ENCODE measurements at places on chromosomes 4 and X.

GRCh38 chr4:165787516-165788274, 85.3 kb upstream of the TLL1 start:
- no peak for DNase-seq

DNA sequence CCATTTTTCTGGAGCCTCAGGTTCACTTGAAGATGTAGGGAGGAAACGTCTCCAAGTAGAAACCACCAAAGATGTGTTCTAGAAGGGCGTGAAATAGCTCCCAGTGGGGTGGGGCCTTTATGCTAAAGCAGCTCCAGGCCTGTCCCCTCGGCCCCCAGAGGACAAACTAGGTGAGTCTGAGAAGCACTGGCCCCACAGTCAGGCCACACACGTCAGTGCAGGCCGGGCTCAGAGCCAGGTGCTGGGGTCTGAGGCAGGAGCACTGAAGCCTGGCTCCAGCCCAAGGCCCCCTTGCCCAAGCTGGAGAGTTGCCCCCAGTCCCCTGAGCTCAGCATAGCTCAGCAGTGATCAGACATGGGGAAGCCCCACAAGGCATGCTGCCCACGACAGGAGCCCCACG, 95.4 kb upstream of the PSAPL1 start:
- no peak for DNase-seq

- DNase-seq, result no peak
Measured at GRCh38 chrX:20229155-20229554, 37.6 kb downstream of the RPS6KA3 start.

DNA sequence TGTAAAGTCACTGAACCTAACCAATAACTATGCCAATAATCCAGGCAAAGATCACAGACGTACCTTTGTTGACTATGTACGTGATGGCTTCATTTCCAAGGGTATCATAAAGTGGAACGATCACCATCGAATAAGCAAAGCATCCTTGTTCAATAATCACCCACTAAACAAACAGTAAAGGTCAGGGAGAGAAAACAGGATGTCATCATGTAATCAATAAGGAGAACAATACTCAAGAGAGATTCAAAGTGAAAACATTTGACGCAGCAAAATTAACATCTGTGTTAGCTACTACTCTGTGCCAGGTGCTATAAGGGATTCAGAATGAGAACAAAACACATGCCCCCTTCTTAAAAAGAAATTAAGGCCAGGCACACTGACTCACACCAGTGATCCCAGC, 42.9 kb upstream of the CENPU start:
- no peak for DNase-seq

DNA sequence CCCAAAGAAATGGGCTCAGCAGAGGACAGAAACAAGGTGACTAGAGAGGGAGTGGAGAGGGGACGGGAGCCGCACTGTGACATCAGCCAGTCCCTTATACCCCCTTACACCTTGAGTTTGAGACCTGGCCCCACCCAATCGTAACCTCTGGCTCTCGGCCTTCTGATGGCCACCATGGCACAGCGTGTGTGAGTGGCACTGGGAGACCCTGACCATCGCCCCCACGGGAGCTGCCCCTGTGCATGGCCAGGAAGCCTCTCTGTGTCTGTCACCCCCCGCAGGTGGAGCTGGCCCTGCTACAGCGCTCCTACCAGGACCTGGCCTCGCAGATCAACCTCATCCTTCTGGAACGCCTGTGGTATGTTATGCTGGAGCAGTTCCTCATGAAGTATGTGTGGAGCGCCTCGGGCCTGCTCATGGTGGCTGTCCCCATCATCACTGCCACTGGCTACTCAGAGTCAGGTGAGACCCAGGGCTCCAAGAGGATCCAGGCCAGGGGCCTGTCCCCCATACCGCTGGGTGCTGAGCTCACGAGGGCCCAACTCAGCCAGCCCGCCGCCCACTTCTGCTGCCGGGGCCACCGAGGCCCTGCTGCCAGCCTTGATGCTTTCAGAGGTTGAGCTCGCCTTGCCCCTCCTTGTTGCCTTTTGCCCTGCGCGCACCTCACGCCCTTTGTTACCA, 4.4 kb downstream of the ABCD1 start:
- DNase-seq, result no peak

DNA sequence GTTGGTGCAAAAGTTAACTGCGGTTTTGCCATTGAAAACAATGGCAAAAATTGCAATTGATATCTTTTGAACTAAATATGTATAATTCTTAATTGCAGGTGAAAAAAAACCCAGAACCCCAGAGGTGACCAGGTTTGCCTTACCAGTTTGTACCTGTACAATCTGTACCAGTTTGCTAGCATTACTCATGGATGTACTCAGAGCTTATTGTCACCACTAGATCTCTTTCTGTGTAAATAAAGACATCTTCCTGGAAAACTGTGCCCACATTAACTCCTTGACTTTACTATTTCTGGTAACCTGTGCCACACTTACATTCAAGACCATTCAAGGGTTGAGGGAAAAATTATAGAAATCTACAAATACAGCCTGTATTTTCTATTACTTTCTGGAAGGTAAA, 139.7 kb downstream of the ELOVL6 start:
- no peak for DNase-seq

GRCh38 chr4:7189475-7190277, 2.7 kb upstream of the SORCS2 start:
- DNase-seq, result no peak

GRCh38 chr4:39335566-39335965, 30.6 kb downstream of the RFC1 start:
- no peak for DNase-seq

GRCh38 chr4:23034731-23035130, 342.0 kb downstream of the GBA3 start:
- DNase-seq, result no peak

- no peak for DNase-seq
Measured at GRCh38 chr4:169124661-169125060, 114.6 kb upstream of the CBR4 start.

DNA sequence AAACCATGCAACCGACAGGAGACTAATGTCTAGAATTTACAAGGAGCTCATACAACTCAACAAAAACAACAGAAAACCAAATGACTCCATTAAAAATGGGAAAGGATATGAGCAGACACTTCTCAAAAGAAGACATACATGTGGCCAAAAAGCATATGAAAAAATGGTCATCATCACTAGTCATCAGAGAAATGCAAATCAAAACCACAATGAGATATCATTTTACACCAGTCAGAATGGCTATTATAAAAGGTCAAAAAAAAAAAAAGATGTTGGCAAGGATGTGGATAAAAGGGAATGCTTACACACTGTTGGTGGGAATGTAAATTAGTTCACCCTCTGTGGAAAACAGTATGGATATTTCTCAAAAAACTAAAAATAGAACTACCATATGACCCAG, 50.5 kb upstream of the CHRDL1 start:
- DNase-seq, result no peak

DNA sequence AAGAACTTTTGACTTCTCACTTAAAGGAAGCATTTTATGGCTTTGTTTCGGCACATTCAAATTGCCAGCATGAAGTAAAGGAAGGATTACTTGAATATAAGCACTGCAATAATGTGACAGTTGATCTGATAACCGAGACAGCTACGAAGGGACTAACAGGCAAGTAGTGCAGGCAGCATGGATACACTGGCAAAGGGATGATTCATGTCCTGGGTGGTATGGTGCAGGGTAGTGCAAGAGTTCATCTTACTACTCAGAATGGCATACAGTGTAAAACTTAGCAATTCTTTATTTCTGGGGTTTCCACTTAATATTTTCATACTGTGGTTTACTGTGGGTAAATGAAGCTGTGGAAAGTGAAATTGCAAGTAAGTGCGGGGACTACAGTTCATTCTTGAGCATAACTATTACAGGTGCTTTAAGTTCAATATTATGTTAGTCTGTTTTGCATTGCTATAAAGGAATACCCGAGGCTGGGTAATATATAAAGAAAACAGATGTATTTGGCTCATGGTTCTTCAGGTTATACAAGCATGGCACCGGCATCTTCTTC, 611.8 kb downstream of the SPOCK3 start:
- no peak for DNase-seq

- no peak for DNase-seq
Measured at GRCh38 chr4:41883988-41884734, 51.1 kb upstream of the TMEM33 start.

GRCh38 chrX:110732266-110732665, 63.4 kb downstream of the CHRDL1 start:
- DNase-seq, result no peak

DNA sequence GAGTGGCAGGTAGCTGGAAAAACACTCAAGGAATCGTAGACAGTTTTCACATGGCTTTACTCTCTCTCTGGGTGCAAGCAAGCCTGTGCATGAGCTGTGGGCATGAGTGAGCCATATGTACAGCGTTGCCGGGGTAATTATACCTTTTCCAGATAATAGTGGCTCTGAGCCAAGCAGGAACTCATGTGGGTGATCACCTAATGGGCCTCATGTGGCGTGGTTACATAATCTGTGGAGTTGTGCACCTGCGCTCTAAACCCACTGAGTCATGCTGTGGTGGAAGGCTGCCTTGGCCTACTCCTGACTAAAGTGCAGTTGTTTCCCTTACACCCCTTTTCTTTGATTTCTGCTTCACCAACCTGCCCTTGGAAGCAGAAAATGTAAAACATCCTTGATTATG, 1564.5 kb upstream of the PCDH10 start:
- DNase-seq, result no peak

DNA sequence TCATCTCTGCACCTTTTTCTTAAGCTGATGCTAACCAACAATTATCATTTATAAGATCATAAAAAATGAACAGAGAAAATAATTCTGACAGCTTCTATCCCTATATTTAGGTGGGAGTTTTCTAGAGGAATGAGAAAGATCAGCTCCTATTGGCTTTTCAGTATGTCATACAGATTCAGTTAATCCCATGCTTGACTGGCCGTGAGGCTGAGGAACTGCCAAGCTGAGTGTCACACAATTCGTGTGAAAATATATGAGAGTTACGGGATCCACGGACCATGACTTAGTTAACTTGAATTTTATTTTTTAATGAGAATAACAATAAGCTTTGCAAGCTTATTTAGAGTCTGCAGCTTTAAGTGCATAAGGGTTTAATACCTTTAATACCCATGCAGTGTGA, 37.5 kb downstream of the PHEX start:
- DNase-seq, result no peak

GRCh38 chr4:148224476-148224875, 217.7 kb downstream of the NR3C2 start:
- DNase-seq, result no peak

DNA sequence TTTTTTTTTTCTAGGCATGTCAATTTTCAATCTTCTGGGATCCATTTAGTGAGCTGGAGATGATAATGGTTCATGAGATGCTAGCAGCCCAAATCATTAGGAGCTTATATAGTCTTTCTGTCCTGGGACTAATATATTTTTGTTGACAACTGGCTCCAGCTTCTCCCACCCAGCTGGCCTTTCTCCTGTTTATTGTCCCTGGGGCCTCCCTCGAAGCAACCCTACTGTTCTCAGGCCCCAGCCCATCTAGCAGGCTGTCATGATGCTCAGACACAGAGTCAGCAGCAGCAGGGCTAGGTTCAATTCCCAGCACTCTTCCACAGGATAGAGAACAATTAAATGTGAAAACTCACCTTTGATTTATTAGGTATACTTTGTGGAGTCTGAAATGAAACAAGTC, 127.6 kb upstream of the MID1 start:
- DNase-seq, result no peak

- DNase-seq, result no peak
Measured at GRCh38 chr4:128283071-128283470, 4.5 kb downstream of the PGRMC2 start.

- no peak for DNase-seq
Measured at GRCh38 chr4:62301500-62301899, 1101.4 kb downstream of the ADGRL3 start.

DNA sequence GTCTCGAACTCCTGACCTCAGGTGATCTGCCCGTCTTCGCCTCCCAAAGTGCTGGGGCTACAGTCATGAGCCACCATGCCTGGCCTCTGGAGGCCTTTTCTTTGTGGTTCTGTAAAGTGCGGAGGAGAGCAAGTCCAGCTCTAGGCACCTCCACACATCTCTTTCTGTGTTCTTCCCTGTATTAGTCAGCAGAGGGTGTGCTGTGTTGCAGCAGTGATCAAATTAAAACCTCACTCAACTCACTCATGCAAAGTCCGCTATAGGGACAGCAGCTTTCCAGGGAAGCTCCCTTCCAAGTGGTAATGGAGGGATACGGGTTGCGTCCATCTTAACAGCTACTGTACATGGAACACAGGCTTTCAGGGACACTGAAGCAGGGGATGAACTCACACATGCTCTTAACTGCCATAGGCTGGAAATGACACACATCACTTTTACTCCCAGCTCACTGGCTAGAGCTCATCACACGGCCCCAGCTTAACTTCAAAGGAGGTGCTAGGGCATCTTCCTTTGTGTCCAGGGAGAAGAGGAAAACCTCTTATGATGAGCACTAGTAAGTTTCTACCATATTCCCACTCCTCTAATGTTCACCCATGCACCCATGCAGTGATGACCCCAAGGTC, 36.0 kb upstream of the CCNG2 start:
- no peak for DNase-seq

DNA sequence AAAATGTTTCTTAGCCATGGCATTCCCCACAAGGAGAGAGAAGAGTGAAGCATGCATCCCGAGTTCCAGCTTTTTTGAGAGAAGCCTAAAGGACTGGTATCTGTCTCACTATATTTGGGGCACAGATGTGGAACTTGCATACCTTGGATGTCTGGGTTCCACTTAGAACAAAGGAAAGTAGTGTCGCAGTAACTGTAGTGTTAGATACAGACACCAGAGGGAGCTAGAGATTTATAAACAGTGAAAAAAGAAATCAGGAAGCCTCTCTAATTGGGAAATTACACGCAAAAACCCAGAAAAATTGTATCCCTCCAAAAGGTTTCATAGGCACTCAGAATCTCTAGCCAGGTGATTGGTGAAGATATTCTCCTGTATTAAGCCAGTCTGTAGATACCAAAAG, 34.4 kb downstream of the AGTR2 start:
- DNase-seq, result no peak

DNA sequence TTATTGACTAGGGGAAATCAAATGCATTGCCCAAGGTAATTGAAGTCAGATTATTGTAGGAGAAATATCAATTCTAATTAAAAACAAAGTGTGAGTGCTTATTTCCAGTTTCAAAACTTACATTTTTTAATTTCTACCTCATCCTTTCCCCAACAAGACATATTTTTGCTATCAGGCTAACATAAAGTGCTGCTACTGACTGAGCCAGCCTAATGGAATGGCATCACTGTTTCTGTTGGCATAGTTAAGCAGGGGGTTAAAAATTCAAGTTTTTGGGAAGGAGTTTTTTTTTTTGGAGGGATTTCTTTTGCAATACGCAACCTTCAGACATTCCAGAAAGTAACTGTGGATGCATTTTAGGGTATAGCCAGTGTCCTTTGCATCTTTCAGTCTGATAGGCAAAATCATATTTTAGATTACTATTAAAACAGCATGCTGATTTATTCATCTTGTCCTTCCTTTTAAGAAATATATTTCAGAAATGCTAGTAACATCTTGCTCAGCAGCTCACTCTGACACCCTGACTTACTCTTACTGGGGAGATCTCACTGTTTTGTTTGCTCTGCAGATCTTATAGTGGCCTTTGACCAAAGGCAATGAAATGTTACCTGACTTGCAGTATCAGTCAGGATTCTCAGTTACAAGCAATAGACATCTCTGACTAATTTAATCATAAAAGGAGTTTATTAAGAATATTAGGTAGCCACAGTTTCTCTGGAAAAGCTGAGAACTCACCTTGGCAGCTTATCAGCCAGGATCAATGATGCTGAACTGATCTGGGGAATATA, 24.4 kb downstream of the GAB1 start:
- no peak for DNase-seq

Measured in activated T-cell treated with anti-CD3 and anti-CD28 coated beads for 48 hours (primary cell).